ENCODE measurements at places on chromosomes 7 and 10.

GRCh38 chr7:129635300-129636029 lies 23.9 kb downstream of the NRF1 start:
- peak; percentile 72 for DNase-seq

GRCh38 chr10:118698421-118698820 lies 56.3 kb downstream of the CACUL1 start:
- DNase-seq, result no peak

DNA sequence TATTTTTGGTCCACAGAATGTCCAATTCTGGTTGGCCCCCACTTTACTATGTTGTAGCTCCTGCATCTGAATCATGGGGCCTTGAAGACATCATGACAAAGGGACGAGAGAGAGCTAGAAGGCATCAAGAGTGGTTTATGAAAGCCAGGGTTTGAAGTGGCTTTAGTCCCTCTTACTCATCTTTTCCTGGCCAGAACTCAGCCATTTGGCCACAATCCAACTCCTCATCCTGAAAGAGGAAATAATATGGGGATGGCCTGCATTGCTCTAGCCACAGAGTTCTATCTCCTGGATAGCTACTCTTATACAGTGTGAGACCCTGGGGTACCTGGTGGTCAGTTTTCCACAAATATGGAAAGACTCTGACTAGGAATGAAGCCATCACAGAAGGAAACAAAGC lies 418.9 kb downstream of the XPNPEP1 start:
- no peak for DNase-seq

- DNase-seq, result peak; percentile 35
These were observed 306.1 kb downstream of the DGKB start for GRCh38 chr7:14596421-14596820.

- no peak for DNase-seq
These were observed 4.8 kb downstream of the NHLRC2 start for GRCh38 chr10:113859261-113859660.

GRCh38 chr10:59905066-59905730 lies 1.2 kb downstream of the CCDC6 start:
- DNase-seq, result no peak

DNA sequence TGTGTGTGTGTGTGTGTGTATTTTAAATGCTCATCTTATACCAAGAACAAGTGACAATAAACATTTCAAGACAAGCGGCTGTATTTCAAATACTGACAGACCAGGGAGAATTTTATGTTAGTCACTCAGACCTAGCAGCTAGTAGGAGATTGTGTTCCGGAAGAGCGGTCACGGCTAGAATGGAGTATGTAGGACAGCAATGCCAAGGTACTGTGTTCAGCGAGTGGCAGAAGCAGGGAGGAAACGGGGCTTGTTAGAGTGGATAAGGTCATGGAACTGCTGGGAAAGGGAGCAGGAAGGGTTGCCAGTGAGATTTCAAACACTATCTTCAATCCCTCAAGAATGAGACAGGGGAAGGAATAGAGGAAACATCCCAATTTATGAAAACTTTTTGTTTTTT lies 260.5 kb upstream of the PITRM1 start:
- DNase-seq, result no peak

DNA sequence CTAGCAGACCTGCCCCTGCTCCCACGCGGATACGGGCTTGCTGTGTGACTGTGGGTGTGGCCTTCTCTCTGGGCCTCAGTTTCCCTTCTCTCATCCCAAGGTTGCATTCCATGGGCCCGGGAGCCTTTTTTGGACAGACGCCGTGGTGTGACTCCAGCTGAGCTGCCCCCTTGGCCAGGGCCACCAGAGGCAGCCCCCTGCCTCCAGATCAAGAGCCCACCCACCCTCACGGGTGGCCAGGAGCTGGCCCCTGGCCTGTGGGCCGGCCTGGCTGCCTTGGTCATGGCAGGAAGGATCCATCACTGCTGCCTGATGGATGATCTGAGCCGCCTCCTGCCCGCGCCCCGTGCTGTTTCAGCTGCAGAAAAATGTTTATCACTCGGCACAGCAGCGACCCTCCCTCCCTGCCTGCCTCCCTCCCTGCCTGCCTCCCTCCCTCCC lies 27.8 kb upstream of the ELFN1 start:
- no peak for DNase-seq

GRCh38 chr7:128053023-128053422 lies 21.8 kb upstream of the LRRC4 start:
- peak; percentile 34 for DNase-seq

DNA sequence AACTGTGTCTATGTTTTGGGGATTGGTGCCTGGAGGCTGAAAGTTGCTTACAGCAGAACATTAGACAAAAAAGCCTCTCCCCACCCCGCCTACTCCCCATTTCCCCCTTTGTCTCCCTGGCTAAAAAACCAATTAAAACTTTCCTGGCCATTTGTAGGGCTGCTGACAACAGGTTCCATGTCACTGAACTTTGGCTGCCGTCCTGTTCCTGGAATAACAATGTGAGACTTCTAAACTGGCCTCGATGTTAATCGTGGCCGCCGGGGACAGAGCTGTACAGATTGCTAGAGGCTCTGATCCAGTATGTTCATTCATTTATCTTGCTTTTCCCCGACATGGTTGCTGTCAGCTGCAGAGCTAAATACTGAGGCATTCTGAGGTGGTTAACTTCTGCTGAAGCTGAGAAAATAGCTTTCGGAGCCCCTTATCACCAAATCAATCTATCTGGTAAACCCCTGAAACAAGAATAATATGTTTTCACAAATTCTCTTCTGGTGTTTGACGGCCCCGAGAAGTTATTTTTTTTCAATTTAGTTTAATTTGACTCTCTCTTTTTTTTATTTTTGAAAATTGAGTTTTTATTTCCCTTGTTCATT lies 271.6 kb downstream of the GFRA1 start:
- DNase-seq, result no peak

- no peak for DNase-seq
These were observed at the start of gene AGMO for GRCh38 chr7:15561835-15562234. Gene AGMO (minus strand): TSS chr7:15562015.

DNA sequence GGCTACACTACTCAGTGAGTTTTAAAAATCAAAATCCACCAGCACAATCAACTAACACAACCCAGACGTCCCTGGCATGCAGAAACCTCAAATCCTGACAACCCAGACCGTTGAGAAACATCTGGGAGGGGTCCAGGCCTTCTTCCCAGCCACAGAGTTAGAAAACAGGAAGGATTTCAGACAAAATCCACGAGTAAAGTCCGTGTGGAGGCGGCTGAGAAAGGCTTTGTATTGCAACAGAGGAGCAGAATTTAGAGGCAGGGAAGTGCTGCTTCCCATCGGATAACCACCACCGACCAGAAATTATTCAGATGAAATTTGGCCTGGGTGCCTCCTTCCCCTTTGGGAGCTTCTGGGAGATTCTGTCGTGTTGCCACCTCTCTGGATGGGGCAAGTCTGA lies 61.5 kb downstream of the TNS3 start:
- DNase-seq, result peak; percentile 99

DNA sequence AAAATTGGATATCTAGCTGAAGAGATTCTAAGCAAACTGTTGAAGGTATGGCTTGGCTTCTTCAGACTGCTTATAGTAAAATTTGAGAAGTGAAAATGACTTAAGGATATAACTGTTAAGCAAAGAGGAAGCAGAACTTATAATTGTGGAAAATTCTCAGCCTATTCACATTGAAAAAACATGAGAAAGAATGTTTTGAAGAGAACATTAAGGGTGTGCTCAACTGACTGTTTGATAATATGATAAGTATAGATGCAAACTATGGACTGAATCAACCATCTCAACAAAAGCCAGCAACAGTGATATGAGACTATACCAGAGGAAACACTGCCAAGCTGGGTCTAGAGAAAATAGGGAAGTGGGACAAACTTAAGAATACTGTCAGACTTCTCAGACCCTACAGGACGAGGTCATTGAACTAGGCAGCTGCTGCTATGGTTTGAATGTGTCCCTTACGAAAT lies 133.1 kb upstream of the PPP1R3A start:
- DNase-seq, result no peak

DNA sequence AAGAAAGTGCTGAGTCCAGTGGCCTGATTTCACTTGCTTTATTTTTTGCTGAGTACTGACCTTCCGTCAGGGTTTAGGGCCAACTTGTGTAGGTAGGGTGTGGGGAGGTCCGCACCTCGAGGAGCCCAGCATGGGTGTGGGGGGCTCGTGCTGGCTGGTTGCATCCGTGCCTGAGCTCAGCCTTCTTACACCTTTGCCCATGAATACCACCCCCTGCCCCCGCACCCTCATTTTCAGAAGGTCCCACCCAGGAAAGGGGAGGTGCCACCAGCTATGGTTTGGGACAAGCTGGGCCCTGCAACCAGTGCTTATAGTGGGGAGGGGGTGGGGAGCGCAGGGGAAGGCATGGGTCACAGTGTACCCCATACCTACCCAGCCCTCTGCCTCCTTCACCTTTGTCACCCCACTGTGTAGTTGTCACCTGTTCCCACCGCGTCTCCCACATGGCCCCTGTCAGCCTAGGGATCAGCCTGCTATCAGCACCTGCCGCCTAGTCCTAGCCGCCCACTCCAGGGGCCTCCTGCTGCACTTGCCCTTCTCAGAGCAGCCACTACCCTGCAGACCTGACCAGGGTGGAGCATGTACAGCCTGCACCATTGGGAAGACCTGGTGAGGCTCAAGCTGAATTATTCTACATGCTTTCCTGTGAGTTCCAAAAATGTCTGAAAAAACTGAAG lies 146.2 kb upstream of the RET start:
- no peak for DNase-seq

DNA sequence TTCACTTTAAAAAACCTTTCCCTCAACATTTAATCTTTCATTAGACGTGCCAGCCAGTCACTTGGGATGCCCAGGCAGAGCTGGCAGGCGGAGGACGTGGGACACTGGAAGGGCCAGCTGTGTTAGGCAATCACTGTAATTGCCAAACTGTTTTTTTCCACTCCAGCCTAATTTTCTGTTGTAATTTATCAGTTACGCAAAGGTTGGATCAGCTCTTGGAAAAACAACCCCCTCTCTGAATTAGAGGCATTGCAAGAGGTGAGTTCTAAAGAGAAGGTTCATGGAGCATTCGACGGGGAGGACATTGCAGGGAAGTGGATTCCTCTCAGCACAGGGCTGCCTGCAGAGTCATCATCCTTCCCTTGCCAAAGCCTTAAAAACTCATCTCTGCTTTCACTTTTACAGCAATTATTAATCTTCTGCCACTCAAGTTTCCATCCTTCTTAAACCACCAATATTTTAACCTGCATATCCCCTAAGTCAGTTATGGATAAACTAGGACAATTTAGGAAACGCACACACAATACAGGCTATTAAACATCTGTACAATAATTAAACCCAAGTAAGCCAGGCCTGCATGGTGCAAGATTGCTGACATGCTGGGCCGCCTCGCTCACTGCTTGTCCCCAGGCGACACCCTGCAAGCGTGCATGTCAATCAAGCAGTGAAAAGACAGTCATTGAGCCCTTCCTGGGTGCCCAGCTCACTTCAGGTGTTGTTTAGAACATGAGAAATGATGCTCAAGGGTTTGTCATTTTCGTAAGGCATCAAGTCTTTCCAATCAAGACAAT lies 272.3 kb upstream of the RNF32 start:
- no peak for DNase-seq

- DNase-seq, result peak; percentile 41
These were observed 198.6 kb upstream of the BMPER start for GRCh38 chr7:33706771-33707200.

GRCh38 chr7:50329775-50330174 lies 25.3 kb downstream of the IKZF1 start:
- DNase-seq, result no peak

DNA sequence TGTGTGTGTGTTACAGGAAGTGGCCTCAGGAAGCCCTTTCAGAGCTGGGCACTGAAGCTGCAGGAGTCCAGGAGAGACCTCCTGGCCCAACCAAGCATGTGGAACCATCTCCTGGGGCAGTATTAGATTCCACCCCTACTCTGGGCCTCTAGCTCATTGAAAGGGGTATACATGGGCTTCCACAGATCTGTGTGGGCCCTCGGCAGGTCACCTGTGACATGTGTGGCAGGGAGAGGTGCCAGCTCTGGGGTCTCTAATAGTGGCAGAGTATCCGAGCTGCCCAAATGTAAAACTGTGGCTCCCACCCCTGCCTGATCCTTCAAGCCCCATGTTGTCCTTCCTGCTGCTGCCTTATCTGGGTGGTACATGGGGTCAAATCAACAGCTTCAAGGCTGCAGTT lies 144.1 kb downstream of the GLCCI1 start:
- no peak for DNase-seq

GRCh38 chr7:154990964-154991540 lies 11.9 kb downstream of the PAXIP1 start:
- no peak for DNase-seq

- DNase-seq, result peak; percentile 11
These were observed 149.9 kb upstream of the COL1A2 start for GRCh38 chr7:94244760-94245159.

DNA sequence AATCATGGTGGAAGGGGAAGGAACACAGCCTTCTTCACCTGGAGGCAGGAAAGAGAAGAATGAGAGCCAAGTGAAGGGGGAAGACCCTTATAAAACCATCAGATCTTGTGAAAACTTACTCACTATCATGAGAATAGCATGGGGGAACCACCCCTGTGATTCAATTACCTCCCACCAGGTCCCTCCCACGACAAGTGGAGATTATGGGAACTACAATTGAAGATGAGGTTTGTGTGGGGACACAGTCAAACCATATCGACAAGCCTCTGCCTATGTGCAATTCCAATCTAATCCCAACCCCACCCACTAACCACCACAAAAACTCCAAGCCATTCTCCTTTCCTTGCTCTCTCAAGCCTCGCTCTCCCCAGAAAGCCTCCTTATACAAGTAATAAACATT lies 69.2 kb downstream of the TAC1 start:
- DNase-seq, result no peak

DNA sequence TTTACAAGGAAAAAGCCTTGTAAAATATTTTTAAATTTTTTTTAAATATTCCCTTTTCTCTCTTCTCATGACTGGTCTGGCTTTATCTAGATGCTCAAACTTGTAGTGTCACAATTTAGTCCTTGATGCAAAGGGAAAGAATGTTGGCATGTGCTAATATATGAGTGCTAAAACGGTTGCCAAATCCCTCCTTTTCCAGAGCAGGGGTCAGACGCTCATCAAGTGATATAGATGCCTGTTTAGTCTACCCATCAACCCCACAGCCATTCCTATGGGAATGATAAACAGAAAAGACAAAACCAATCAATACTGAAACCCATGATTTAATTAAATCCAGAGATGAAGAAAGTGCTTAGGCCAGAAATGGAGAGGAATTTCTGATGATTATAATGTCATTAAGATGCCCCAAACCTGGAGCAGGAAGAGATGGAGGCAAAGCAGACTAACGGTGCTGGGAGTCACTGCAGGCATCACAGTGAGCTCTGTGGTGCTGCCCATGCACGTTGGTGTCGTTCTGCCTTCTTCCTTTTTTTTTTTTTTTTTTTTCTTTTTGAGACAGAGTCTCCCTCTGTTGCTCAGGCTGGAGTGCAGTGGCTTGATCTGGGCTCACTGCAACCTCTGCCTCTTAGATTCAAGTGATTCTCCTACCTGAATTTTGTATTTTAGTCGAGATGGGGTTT lies 210.1 kb upstream of the STK17A start:
- DNase-seq, result peak; percentile 34

- DNase-seq, result no peak
These were observed 118.7 kb downstream of the MKX start for GRCh38 chr10:27626890-27627289.

- DNase-seq, result peak; percentile 59
These were observed 54.3 kb upstream of the SMNDC1 start for GRCh38 chr10:110358869-110359629.
